ENCODE measurements at places on chromosomes 1 and 21.

DNA sequence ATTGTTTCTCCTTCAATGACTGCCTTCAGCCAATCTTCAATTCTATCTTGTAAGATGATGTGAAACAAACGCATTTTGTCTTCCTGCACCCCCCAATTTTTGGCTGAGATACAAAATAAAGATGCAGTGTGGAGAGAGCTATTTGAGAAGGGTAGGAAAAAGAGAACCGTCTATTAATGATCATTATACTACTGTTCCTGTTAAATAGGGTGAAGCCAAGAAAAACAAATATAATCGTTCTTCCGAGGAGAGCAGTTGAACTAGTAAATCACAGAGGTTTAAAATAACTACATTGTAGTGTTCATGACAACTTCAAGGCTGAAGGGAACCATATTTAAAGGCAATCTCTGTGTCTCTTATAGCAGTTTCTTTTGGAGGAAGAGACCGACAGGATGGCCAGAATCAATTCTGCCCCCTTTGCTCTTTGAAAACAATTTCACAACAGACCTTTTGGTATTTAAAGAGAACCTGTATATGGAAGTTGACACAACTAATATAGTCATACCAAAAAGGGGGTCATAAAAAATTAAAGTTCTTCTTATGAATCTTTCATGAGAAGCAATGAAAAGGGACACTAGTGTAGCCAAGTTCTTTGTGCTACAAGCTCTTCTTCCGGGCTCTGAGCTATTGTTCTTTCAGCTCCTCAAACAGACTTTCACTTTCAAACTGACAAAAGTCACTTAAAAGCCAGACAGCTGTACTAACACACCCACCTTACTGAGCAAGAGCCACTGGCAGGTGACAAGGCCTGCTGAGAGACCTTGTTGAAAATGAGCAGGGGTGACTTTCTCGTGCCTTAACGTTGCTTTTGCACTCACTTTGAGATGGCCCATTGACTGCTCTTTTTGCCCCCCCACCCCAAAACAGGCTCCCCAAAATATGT, 30.9 kb downstream of the PROX1 start:
- DNase-seq, result peak; percentile 37

- DNase-seq, result peak; percentile 85
Observed at GRCh38 chr1:7704214-7705047, 66.7 kb upstream of the VAMP3 start.

GRCh38 chr1:239879321-239880170, 212.1 kb upstream of the FMN2 start:
- DNase-seq, result no peak

DNA sequence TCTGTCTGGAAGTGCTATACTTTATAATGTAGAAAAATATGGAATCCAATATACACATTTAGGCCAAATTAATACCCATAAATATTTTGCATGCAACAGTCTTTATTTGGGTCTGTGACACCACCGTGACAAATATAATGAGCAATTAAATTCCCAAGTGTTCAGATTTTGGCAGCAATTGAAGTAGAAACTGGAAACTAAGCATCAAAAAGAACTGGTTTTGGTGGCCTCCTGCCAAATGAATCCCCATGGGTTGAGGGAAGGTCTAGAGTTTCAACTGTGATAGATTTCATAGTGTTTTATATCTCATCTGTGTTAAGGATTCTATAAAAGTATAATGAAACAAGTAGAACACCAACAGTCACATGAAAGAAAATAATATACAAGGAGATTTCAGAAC, 88.4 kb downstream of the DPYD start:
- DNase-seq, result no peak

DNA sequence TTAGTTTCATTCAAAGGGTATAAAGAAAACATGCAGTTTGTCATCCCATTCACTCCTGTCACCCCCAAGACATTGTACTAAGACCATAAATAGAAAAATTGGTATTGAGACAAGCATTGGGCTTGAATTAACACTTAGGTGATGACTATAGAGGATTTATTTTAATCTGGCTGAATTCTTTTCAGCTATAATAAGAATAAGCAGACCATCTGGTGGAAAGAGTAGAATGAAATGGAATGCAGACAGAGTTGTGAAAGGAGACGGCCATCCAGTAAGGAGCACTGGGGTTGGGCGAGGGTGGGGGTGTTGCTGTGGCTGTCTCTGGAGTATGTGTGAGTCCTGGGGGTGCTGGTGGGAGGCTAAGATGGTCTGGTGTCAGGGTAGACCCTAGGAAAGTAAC, 125.0 kb upstream of the IVNS1ABP start:
- DNase-seq, result no peak

GRCh38 chr1:118128761-118129160, 56.3 kb downstream of the SPAG17 start:
- DNase-seq, result no peak

GRCh38 chr1:221335161-221336101, 406.5 kb downstream of the DUSP10 start:
- DNase-seq, result no peak

GRCh38 chr1:108801101-108801500, 54.6 kb downstream of the STXBP3 start:
- no peak for DNase-seq

All from NCI-H1930 (cell line).